Uterus (tissue), 4 donors: ENCODE measurements at places on chromosomes 6 and 20. TPM values are rescaled to one million over a fixed set of nuclear protein-coding genes. Genes with fewer than 3 reads are reported as not detected.

SSTR4 gene
- total RNA-seq = not detected

GRCh38 chr6:14383393-14384174 is 266.0 kb downstream of the CD83 start:
- DNase-seq = no peak

DNA sequence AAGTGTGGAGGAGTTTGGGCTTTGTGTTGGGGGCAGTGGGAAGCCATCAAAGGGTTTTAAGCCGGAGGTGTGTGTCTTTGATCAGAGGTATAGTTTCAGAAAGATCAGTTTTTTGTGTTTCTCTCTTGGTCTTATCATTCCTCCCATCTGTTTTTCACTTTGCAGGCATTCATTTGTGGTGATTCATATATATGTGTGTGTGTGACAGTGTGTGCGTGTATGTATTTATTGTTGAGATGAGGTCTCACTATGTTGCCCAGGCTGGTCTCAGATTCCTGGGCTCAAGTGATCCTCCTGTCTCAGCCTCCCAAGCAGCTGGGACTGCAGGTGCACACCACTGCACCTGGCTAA is 11.1 kb upstream of the SERINC3 start:
- no peak for DNase-seq

PAX1 gene
- not detected for total RNA-seq

- no peak for DNase-seq
These were observed 18.0 kb upstream of the CLDN20 start for GRCh38 chr6:155245831-155246230.

- no peak for DNase-seq
These were observed 108.1 kb downstream of the PHF3 start for GRCh38 chr6:63743691-63744090.
